ENCODE measurements at places on chromosomes 6 and 20.

DNA sequence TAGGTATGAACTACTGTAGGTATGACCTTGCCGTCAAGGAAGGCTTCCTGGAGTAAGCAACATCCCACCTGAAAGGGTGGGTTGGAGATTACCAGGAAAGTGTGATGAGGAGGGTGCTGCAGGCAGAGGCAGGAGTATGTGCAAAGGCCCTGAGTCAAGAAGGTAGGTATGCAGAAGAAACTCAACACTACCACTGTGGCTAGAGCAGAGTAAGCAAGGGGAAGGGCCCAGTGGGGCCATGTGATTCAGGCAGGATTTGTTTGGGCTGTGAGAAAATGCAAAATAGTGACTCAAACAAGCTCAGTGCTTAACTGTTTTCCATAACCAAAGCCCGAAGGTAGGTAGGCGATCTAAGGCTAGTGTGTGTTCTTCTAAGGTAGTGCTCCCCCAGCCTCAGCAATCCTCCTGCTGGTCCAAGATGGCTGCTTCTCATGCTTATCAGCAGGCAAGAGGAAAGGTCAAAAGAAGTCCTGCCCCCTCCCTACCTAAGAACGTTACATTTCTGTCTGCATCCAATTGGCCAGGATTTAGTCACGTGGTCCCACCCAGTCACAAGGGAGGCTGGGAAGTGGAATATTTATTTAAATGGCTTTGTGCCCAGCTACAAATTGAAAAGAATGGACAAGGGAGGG is 36.2 kb upstream of the HMGA1 start:
- DNase-seq = no peak

- DNase-seq = no peak
Measured at GRCh38 chr6:91013511-91013910, 426.6 kb upstream of the MAP3K7 start.

DNA sequence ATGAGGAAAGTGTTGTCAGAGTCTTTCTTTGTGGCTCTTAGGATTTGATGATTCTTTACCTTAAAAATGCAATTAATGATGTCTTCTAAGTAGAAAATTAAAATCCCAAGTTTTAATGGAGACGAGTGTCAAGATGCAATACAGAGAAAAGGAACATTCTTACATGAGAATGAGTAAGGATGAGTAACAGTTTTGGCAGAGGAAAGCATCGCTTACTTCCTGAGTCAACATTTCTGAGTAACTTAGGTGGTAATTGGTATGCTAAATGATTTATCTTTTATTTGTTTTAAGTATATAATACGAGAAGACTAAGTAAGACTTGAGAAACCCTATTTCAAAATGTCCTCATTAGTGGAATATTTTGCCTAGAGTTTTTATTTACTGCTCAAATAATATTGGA is 101.3 kb downstream of the RTN4IP1 start:
- no peak for DNase-seq

GRCh38 chr6:34196116-34196832 is 40.4 kb upstream of the HMGA1 start:
- peak; percentile 89 for DNase-seq

DNA sequence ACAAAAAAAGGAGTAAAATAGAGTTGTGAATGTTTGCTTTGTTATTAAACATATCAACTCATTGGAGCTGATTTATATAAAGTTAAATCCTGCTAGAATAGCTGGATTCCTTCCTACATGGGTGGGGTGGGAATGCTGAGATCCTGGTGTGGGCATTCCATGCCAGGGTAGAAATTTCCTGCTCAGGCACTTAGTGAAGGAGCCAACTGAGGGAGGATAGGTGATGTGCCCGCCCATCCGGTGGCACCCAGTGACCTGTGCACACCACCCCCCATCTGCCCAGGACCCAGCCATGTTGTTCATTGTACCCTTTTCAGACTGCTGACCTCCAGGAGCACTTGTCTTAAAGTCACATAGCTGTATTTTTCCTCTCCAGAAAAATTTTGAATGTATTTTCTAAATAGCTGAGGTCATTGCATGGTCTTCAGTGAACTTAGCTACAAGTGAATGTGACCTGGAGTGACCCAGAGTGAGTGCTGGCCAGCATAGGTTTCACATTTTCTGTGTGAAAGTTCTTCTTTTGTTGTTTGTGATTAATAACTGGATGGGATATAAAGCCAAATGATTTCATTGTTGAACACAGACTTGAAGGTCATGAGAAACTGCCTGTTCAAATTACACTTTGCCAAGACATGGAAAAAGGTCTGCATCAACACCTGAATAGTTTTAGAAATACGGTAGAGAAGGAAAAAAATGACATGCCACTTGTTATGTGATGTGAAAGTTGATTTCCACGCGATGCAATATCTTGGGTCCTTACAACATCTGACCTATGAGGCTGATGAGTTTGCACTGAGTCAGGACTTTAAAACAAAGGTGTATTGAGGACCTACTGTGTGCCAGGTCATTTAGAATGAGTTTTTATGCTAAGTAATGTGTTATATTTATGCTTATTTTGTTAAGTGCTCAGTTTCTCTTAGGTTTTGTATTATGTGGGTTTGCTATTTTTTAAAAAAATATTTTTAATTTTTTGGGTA is 77.2 kb downstream of the UTRN start:
- no peak for DNase-seq

GRCh38 chr6:43367245-43367984 is 2.0 kb downstream of the ZNF318 start:
- no peak for DNase-seq

- peak; percentile 27 for DNase-seq
Measured at GRCh38 chr6:169190144-169190584, 63.5 kb downstream of the THBS2 start.

- DNase-seq = peak; percentile 67
Measured at GRCh38 chr20:49635166-49635565, 67.2 kb upstream of the PTGIS start.

DNA sequence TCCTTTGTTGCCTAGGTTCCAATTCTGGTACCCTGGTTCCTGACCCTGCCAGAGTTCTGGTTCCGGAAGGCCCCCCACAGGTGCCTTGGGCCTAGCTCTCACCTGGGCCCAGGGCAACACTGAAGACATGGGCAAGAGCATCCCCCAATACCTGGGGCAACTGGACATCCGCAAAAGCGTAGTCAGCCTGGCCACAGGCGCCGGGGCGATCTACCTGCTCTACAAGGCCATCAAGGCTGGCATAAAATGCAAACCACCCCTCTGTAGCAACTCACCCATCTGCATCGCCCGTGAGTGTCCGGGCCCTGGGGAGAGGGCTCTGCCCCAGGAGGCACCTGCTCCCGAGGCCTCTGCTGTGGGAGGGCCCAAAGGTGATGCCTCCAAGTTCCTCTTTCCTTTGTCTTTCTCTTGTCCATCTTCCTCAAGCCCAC is at the start of gene ARMC12:
Gene ARMC12 (plus strand): TSS at position 51 of the 431 bp plus-strand sequence. CDS start 77 bp downstream, at position 128.
- DNase-seq = no peak

DNA sequence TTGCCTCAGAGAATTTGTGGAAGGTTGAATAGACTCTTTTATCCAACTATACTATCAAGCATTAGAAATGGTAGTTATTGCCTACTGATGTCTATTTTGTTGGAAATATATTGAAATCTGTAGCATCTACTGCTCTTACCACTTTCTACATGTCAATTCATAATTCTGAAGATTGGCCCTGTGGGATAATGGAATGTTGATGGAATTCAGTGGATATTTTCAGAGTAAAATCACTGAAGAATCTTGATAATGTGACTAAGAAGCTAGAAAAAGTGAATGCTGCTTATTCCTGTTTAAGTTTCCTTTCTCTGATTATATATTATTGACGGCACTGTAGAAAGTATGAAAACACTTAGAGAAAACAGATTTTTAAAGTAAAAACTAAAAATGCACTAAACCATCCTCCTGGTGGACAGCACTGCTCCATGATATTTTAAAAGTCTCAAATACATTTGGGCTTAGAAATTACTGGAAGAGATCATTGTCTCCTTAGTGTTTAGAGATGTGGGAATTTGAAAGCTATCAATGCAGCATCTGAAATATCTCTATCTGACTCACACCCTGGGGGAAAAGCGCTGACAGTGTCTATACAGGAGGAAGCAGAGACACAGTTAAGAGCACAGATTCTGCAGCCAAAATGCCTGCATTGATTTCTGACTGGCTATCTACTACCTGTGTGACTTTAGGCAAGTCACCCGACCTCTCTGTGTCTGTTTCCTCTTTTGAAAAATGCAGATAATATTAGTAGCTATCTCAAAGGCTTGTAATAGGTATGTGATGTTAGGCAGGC is 37.9 kb upstream of the RCAN2 start:
- DNase-seq = no peak

- no peak for DNase-seq
Measured at GRCh38 chr6:134930463-134930862, 19.4 kb downstream of the ALDH8A1 start.

DNA sequence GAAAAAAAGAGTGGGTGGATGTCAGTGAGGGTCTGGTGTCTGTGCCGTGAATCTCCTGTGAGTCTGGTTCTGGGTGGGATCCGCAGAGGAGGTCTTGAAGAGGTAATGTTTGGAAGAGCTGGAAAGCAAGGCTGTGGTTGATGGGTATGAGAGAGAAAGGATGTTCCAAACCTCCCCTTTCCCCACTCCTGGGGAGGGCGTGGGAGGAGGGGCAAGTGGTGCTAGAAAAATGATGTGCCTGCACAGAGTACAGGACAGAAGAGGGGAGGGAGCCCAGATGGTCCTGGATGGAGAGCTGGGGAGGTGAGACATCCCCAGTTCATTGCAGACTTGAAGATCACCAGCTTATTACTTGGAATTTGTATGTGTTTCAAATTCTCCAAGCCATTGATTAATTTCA is 3.1 kb downstream of the CNPY3 start:
- no peak for DNase-seq

GRCh38 chr6:147553099-147553498 is 44.6 kb downstream of the SAMD5 start:
- DNase-seq = no peak
